Chondrocyte (in vitro differentiated cells): ENCODE measurements at places on chromosomes 5 and 9. TPM values are rescaled to one million over a fixed set of nuclear protein-coding genes. Genes with fewer than 3 reads are reported as not detected.

Gene RNF14
- 80.4 to 83.6 TPM (median 83.5 TPM) in 3 replicates for total RNA-seq

Gene TGFBI
- total RNA-seq: 491 to 631 TPM (median 620 TPM) in 3 replicates

Gene SCGB3A2
- total RNA-seq: not detected in 3 replicates

Gene FOXD4L5
- 0.10 to 0.51 TPM (median 0.18 TPM) in 3 replicates for total RNA-seq

Gene KLF4
- 22.3 to 36.0 TPM (median 35.1 TPM) in 3 replicates for total RNA-seq

Gene FOXI1
- not detected in 3 replicates for total RNA-seq

Gene CYLC2
- total RNA-seq: not detected in 3 replicates

Gene HTR4
- total RNA-seq: not detected in 3 replicates

Gene CTXN3
- total RNA-seq: not detected in 3 replicates

Gene CDX1
- 0.44 to 0.57 TPM in 2 of 3 replicates, not detected in the other for total RNA-seq

Gene MAMDC4
- 7.7 to 9.2 TPM (median 7.7 TPM) in 3 replicates for total RNA-seq

Gene PFN3
- not detected in 3 replicates for total RNA-seq

Gene IFNK
- not detected in 3 replicates for total RNA-seq

Gene KIAA0825
- 3.4 to 8.0 TPM (median 4.1 TPM) in 3 replicates for total RNA-seq

Gene GABRP
- not detected in 3 replicates for total RNA-seq

Gene DCAF12
- total RNA-seq: 24.4 to 29.6 TPM (median 26.5 TPM) in 3 replicates

Gene AUH
- total RNA-seq: 8.8 to 11.5 TPM (median 9.1 TPM) in 3 replicates

Gene SLC25A48
- total RNA-seq: not detected in 3 replicates

Gene SLC23A1
- not detected in 3 replicates for total RNA-seq

Gene GARNL3
- total RNA-seq: 8.9 to 10.0 TPM (median 8.9 TPM) in 3 replicates

Gene PPIP5K2
- total RNA-seq: 50.6 to 82.9 TPM (median 57.8 TPM) in 3 replicates

Gene KDM3B
- 37.6 to 51.5 TPM (median 39.1 TPM) in 3 replicates for total RNA-seq

Gene STK32A
- 0.12 to 0.31 TPM in 2 of 3 replicates, not detected in the other for total RNA-seq

Gene INSL4
- not detected in 3 replicates for total RNA-seq

Gene PIP5K1B
- total RNA-seq: not detected in 3 replicates

Gene TMEM8B
- 17.4 to 18.2 TPM (median 18.1 TPM) in 3 replicates for total RNA-seq

Gene ARAP3
- 1.3 to 7.1 TPM (median 5.9 TPM) in 3 replicates for total RNA-seq

Gene SHLD3
- 2.2 to 3.2 TPM (median 2.9 TPM) in 3 replicates for total RNA-seq

Gene PPP3R2
- not detected in 3 replicates for total RNA-seq

Gene MYOZ3
- total RNA-seq: 1.9 to 3.3 TPM (median 2.0 TPM) in 3 replicates

Gene WDR38
- not detected in 3 replicates for total RNA-seq

Gene TSSK1B
- total RNA-seq: 0.10 to 0.36 TPM in 2 of 3 replicates, not detected in the other

Gene CSF2
- not detected in 3 replicates for total RNA-seq

Gene RETREG1
- 2.8 to 3.3 TPM (median 2.9 TPM) in 3 replicates for total RNA-seq

Gene COL27A1
- total RNA-seq: 45.9 to 52.9 TPM (median 48.5 TPM) in 3 replicates

Gene PCDHGB2
- 0.95 to 1.8 TPM (median 1.0 TPM) in 3 replicates for total RNA-seq

Gene PRSS3
- total RNA-seq: not detected in 3 replicates

Gene CDC20B
- not detected in 3 replicates for total RNA-seq

Gene SLC6A18
- not detected in 3 replicates for total RNA-seq

Gene SPINK6
- not detected in 3 replicates for total RNA-seq

Gene IL13
- not detected in 3 replicates for total RNA-seq

Gene NUTM2F
- 0.10 TPM in 1 of 3 replicates, not detected in the others for total RNA-seq

Gene SMIM27
- 11.2 to 14.7 TPM (median 13.2 TPM) in 3 replicates for total RNA-seq

Gene CD72
- 0.51 to 1.1 TPM (median 1.1 TPM) in 3 replicates for total RNA-seq

Gene ENG
- total RNA-seq: 81.3 to 101 TPM (median 89.5 TPM) in 3 replicates

Gene PCDHA12
- total RNA-seq: 15.9 to 23.6 TPM (median 23.0 TPM) in 3 replicates

Gene MAPK9
- total RNA-seq: 31.1 to 34.8 TPM (median 34.6 TPM) in 3 replicates

Gene PCDHGA5
- 0.15 to 0.48 TPM (median 0.27 TPM) in 3 replicates for total RNA-seq
